ENCODE measurements at places on chromosomes 5 and 9.

DNA sequence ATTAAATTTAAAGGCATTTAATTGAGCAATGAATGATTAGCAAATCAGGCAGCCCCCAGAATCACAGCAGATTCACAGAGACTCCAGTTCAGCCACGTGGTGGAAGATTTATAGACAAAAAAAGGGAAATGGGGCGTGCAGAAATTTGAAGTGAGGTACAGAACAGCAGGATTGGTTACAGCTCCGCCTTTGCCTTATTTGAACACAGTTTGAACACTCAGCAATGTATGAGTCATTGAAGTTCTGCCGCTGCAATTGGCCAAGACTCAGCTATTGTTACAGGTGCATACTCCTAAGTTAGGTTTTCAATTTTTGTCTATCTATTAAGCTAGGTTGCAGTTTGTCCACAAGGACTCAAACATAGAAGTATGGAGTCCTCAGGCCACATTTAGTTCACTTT lies 157.7 kb upstream of the SLC12A2 start:
- no peak for DNase-seq

- DNase-seq: peak; percentile 93
These were observed 5.3 kb downstream of the ANKS6 start for GRCh38 chr9:98790842-98791607.

- peak; percentile 3 for DNase-seq
These were observed 91.1 kb upstream of the RNF180 start for GRCh38 chr5:64074533-64074932.

DNA sequence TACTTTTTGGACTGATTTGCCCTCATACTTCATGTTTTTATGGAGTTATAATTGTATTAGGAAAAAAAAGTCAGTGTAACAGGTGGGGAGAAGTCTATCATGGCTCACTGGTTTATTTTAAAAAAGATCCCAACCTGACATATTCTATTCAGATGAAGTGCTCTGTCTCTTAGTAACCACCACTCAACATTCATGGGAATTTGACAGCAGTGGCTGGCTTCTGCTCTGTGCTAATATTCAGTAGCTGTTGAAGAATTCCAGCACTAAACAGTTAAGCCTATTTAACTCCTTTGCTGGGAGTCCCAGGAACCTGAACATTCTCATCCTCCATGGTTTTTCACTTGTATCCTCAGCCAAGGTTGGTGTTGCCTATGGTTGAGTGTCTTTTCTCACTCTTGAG lies 23.1 kb downstream of the CMYA5 start:
- no peak for DNase-seq

DNA sequence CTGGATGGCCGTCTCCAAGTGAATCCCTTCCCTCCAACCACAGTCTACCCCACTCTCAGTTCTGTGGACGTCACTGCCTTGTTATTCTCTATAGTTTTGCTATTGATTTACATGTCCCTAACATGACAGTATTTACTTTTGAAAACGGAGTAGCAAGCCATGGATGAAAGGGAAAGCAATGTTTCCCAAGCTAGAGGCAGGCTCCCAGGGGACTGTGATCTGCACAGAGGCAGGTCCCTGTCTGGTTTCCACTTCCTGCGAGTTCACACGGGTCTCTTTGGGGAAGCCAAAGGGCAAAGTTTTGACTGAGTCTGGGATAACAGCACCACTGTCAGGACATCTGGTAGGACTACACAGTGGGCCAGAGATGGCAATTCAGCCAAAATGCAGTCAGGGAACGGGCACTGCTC lies 12.7 kb downstream of the C9orf153 start:
- DNase-seq: no peak

- DNase-seq: peak; percentile 53
These were observed 21.9 kb upstream of the VDAC1 start for GRCh38 chr5:134026521-134027287.

- no peak for DNase-seq
These were observed 58.3 kb downstream of the FGF1 start for GRCh38 chr5:142627383-142628217.

DNA sequence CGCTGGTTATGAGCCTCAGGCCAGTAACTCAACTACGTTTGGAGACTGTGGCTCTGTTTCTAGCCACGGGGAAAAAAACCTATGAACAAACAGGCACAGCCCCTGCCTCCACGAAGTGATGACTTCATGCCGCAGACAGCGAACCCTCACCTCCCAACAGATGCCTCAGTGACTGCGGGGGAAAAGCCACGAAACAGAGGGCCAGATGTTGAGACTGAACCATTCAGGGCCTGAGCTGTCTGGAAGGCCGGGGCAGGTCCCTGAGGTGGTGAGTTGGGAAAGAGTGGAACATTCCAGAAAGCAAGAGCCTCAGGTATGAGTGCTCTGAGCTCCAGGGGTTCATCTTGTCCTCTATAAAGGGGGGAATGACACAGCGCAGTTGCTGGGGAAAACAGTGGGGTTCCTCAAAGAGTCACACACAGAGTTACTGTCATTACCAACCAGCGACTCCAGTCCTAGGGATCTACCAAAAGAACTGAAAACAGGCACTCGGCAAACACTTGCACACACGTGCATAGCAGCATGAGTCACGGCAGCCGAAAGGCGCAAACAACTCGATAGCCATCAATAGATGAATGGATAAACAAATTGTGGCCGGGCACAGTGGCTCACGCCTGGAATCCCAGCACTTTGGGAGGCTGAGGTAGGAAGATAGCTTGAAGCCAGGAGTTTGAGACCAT lies 15.3 kb downstream of the PLPP7 start:
- DNase-seq: peak; percentile 66

DNA sequence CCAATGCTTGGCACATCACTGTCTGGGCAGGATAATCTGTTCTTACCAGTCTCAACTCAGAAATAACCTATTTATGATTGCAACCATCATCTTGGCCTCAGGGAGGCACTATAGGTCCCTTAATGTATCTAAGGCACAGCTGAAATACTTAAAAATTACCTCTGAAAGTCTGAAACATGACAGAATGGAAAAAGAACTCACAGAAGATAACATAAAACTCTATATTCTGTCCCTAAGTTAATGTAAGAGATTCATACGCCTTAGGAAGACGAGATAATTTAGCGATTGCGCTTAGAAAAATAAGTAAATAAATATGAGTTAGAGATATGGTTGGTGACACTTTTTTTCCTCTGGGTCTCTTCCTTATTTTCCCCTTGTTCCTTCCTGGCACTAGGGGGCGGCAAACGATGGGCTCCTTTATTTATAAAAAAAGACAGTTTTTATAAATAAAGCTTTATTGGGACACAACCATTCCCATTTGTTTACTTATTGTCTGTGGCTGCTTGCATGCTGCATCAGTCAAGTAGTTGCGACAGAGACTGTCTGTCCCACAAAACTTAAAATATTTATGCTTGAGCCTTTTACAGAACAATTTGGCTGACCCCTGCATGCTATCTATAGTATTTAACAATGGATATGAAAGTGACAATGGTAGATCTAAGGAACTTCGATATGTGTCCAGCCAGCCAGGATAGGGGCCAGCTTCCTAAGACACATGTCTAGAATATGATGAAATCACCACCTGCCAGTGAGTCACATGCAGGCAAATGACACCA lies 79.6 kb downstream of the PDE4D start:
- DNase-seq: peak; percentile 67

DNA sequence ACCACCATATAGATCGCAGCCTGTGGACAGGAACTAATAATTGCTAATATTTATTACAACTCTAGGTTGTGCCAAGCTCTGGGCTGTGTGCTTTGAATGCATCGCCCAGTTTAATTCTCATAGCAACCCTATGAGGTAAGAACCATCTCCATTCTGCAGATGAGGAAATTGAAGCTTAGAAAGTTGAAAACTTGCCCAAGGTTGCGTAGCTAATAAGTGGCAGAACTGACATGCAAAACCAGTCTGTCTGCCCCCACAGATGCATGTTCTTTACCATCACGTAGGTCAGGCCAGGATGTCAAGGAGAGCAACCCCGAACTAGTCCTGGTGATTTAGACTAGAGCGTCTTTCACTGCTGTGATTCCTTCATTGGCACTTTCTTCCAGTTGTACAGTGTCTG lies 15.6 kb downstream of the WWC1 start:
- no peak for DNase-seq

Measured in fibroblast of skin of abdomen (primary cell).